Glomerular endothelial cell (primary cell): ENCODE measurements at places on chromosomes 3 and 15. TPM values are rescaled to one million over a fixed set of nuclear protein-coding genes. Genes with fewer than 3 reads are reported as not detected.

Gene NANOGP8
- not detected in 2 replicates for total RNA-seq

DNA sequence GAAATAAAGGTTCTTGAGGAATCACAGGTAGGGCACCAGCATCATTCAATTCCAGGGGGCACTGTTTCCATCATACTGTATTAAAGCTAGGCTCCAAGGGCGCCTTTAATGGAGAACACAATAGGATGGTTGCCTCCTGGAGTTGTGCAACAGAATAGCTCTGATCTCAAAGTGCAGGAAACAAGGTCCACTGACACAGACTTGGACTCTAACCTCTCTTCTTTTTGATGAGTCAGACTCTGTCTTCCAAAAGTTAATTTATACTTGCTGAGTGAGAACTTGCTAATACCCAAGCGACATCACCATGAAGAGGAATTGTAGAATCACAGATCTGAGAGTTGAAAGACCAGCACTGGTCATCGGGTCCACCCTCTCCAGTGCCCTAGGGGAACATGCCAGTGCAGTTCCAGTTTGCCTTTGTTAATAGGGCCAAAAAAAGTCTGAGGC is 94.4 kb upstream of the PHLDB2 start:
- DNase-seq: no peak

Gene MUC20
- 0.10 TPM in 1 of 2 replicates, not detected in the other for total RNA-seq

Gene BCHE
- total RNA-seq: 29.0 and 29.1 TPM in 2 replicates

Gene CFAP161
- total RNA-seq: 1.0 and 1.4 TPM in 2 replicates

GRCh38 chr15:76064375-76064774 is 4.6 kb downstream of the TMEM266 start:
- DNase-seq: no peak

Gene THAP10
- total RNA-seq: 3.0 and 4.4 TPM in 2 replicates

Gene ISL2
- total RNA-seq: 0.18 and 0.19 TPM in 2 replicates

DNA sequence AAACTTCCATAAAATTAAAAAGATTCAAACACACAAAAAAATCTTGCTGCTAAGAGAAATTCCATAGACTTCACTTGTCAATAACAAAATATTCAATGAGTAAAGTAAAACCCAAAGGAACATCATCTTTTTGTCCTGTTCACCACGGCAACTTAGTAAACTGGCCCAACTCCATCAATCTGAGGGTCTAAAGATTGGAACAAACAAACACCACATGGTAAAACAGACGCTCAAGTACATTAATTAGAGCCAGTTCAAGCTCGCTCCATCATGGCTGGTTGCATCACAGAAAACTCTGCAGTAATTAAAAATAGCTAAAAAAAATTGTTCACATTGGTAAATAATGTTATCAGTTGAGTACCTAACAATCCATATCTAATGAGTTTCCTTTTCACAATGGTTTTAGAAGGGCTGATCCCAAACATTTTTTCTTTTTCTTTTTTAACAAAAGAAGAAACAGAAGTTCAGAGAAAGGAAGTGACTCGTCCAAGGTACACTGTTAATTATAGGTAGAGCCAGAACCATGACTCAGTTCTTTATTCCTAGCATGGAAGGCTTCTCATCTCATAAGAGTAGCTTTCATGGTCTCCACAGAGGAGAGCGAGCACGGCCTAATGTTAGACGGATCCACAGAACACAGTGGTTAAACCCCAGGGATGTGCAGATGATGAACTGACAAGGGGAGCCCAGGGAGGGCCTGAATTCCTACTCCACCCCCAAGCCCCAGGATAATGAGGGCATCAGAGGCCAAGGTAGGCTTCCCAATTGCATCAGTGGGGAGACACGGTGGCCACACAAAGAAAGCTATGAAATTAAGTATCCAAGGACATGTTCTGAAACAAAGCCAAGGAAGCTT is 79.2 kb upstream of the ARHGEF3 start:
- DNase-seq: no peak

- no peak for DNase-seq
Observed at GRCh38 chr3:108293858-108294257, 2.5 kb upstream of the HHLA2 start.

Gene SACM1L
- total RNA-seq: 18.1 and 27.8 TPM in 2 replicates
